ENCODE measurements at places on chromosomes 12 and 14.

- no peak for DNase-seq
Observed at GRCh38 chr12:108126990-108127501, 2.0 kb upstream of the WSCD2 start.

- DNase-seq, result no peak
Observed at GRCh38 chr14:82341261-82341810, 807.7 kb upstream of the SEL1L start.

GRCh38 chr14:36505892-36506731 lies 13.9 kb downstream of the NKX2-1 start:
- no peak for DNase-seq

DNA sequence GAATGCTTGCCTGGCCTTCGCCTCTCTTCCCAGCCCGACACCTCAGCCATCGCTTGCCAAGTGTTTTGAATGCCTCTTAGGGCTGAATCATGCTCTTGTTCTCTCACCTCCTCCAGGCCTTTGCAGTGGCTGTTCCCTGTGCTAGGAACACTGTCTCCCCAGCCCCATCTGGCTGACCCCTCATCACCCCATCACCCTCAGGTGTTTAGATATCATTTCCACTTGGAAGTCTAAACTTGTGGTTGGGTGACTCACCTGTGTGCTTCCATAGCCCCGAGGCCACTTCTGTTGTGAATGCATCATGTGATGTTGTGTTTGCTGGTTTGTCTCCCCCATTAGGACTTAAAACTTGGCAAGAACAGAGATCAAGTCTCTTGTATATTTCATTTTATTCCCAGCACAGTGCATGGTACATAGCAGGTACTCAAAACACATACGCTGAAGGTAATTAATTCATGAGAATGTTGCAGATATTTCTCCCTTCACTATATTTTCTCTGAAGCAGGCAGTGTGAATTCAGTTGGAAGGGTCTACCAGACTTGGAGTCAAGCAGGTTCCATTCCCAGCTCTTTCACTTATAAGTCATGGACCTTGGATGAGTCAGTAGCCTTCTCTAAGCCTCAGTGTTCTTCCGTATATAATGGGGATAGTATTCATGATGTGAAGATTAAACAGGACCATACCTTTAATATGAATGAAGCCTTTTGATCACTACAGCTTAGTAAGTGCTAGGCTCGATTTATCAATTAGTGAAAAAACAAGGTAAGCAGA lies 67.8 kb downstream of the HRK start:
- no peak for DNase-seq

DNA sequence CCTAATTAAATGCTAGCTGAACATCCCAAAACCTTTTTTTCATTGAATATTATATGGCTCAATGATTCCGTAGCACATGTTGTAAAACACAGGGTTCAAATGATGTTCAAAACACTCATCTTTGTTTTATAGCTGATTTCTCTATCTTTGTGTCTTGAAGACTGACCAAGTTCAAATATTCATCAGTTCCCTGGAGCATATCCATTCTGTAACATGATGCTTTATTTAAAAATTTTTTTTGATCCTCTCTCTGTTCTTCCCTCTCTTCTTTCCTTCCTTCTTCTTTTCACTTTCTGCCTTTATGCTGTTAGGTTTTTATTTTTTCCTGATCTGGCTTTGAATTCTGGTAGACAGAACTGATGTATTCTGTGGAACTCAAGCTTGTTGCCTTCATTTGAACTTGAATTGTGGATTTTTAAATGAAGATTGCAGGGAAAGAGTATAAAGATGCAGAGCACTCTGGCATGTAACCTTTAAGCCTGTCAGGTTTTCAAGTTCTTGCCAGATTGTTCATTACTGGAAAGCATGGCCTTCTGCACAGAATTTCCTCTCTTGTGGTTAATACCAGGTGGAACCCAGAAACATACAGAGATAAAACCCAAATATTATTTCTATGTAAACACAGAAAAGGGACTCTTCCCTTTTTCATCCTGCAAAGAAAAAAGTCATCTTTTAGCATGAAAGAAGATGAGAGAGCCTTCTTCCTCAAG lies 39.5 kb downstream of the PROX2 start:
- no peak for DNase-seq
